ENCODE measurements at places on chromosomes 6 and 20.

DNA sequence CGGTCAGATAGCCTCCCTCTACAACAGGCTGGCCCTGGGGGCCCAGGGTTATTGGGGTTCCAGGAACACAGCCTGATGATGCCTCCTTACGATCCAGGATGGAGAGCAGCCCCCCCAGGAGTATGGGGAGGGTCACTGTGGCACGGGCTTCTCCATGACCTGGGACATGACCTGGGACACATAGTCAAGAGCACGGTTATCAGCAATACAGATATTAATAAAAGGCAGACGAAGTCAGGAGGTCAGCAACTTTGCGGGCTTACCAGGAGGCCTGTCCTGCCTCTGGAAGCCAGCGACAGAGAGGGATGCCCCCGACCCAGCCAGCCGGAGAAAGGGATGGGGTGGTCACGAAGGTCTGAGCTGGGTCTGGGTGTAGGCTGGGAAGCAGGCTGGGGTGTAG, 795 bp downstream of the MMP24OS start:
- no peak for DNase-seq

DNA sequence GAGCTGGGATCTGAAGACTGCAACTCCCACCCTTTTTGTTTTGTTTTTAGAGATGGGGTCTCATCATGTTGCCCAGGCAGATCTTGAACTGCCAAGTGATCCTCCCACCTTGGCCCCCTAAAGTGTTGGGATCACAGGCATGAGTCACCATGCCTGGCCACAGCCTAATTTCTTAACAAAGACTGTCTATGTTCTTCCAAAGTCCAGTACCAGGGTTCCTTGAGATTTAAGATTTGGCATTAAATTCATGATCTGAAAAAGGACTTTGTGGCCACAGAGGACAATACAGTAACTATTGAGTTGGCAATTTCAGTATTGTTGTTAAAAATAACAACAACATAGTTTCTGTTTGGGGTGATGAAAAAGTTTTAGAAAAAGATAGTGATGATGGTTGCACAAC, 28.7 kb upstream of the BEND3 start:
- no peak for DNase-seq

GRCh38 chr6:44315516-44315915, 2.4 kb upstream of the AARS2 start:
- DNase-seq, result no peak

DNA sequence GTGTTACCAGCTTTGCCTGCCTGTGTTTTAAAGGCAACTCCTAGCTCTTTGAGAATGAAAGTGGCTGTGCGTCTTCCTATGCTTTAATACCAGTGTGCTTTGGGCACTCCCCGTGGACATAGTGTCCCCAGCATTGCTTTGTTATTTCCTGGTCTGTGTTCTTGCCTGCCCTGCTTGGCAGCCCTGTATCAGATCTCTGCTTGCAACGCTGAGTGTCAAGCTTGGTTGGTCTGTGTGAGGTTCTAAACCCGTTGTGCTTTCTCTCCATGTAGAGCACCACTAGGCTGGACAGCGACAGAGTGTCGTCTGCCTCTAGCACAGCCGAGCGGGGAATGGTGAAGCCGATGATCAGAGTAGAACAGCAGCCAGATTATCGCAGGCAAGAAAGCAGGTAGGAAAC, 80.2 kb downstream of the AFDN start:
- no peak for DNase-seq

- DNase-seq, result no peak
These were observed 63.2 kb downstream of the ZNF217 start for GRCh38 chr20:53530440-53530839.

- no peak for DNase-seq
These were observed at the start of gene ARHGAP40 for GRCh38 chr20:38601216-38602184. Gene ARHGAP40 (plus strand): TSS chr20:38601809.

- peak; percentile 88 for DNase-seq
These were observed 41.1 kb upstream of the TMEM170B start for GRCh38 chr6:11496152-11497060.

GRCh38 chr6:138253731-138254130, 35.4 kb upstream of the PBOV1 start:
- DNase-seq, result no peak

DNA sequence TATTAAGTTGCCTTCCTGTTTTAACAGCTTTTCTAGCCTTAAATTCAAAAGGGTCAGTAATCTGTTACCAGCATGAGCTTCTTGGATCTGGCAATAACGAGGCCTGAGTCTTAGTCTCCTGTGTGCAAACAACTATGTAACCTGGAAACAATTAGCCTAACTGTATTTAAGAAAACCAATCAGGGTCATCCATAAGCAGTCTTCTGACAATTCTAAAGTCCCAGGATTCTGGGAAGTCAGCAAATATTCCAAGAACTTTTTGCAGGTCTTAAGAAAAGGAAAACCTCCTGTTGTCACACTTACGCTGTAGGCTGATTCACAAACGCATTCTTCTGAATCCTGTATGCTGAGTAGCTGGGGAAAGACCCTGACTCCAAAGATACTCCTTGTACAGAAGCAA, 90.4 kb downstream of the COL12A1 start:
- DNase-seq, result no peak

DNA sequence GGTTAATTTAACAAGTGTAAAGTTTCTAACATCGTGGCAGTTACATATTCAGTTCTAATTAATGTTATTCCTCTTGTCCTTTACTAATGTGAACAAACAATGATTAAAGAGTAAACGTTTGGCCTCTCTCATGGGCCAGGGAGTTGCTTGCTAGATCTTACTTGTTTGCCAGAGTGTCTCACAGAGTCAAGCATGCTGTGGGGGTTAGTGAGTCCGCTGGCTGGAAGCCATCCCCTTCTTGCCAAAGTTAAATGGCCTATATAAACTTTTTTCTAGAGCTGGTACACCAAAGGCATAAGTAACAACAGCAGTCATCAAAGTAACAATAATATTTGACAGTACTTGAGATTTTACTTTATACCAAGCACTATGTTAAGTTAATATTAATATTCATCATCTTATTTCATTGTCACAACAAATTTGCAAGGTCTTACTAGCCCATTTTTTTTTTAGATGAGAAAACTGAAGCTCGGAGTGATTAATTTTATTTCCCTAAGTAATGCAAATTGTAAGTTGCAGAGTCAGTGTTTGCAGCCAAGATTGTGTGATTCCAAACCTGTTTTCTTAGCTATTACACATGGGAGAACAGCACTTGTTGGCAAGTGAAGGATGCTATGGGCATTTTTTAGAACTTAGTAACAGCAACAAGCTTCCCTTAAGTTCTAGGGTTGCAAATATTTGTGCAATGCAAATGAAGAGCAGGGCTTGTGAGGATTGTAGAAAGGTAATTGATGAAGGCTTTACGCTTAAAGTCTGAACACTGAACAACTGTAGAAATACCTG, 224.5 kb downstream of the RFPL4B start:
- DNase-seq, result no peak

GRCh38 chr20:1535420-1536175, 21.9 kb downstream of the SIRPD start:
- no peak for DNase-seq

- DNase-seq, result no peak
These were observed 5.9 kb upstream of the CD109 start for GRCh38 chr6:73690056-73690455.

DNA sequence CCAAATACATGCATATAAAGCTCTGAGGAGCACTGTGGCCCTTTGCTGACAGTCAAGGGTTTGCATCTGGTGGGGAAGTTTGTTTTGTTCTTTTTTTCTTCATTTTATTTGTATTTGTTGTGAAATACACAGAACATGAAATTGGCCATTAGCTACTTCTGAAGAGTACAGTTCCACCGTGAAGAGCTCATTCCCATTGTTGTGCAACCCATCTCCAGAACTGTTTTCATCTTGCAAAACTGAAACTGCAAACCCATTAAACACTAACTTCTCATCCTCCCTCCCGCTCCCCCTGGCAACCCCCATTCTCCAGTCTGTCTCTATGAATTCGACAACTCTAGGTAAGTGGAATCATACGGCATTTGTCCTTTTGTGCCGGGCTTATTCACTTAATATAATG, 231.3 kb downstream of the TFAP2C start:
- no peak for DNase-seq

- DNase-seq, result no peak
These were observed 92.1 kb upstream of the SPTLC3 start for GRCh38 chr20:12916699-12917098.

DNA sequence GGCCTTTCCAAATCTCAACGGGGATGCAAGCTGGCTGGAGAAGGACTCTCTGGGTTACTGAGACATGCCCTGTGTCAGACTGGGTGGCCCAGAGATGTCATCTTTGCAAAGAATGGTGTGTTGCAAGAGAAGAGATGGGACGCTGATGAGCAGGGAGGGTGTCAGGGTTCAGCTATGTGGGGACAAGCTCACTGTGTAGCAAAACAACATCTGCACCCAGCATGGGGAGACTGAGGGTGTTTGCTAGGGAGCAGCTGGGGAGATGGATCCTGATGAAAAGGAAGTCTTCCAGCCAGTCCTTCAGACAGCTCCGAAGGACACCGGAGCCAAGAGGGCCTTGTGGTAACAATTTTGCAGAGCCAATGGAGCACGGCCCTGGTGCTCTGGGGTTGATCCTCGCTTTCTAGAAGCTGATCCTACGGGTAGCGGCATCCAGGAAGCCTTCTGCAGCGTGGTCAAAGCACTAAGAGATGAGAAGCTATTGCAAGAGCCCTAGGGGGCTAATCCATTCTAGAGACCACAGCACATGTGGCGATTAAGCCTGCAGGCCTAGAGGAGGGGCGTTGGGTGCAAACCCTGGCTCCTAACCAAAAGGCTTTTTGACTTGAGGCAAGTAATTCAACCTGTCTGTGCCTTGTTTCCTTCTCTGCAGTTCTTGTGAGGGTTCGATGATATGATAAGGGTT, 39.9 kb downstream of the EDN3 start:
- no peak for DNase-seq

- no peak for DNase-seq
These were observed 13.5 kb upstream of the BMP5 start for GRCh38 chr6:55888917-55889316.

DNA sequence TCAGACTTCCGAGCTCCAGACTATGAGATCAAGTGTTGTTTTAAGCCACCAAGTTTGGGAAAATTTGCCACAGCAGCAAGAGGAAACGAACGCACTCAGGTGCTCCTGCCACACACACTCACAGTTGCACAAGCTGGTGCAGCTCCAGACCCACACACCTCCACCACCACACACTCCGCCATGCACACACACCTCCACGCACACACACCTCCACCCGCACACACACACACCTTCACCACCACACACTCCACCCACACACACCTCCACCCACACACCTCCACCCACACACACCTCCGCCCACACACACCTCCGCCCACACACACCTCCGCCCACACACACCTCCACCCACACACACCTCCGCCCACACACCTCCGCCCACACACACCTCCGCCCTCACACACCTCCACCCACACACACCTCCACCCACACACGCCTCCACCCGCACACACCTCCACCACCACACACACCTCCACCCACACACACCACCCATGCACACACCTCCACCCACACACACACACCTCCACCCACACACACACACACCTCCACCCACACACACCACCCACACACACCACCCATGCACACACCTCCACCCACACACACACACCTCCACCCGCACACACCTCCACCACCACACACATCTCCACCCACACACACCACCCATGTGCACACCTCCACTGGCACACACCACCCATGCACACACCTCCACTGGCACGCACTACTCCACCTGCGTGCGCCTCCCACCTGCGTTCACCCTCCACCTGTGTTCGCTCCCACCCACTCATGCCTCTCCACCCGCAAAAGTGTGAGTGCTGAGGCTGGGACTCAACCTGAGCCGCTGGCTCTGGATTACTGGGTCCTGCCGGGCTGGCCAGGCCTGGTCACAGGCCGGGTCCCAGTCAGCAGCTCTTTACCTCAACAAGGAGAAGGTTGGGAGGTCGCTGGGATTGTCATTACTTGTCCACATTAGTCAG, 175.6 kb downstream of the BMP7 start:
- no peak for DNase-seq

DNA sequence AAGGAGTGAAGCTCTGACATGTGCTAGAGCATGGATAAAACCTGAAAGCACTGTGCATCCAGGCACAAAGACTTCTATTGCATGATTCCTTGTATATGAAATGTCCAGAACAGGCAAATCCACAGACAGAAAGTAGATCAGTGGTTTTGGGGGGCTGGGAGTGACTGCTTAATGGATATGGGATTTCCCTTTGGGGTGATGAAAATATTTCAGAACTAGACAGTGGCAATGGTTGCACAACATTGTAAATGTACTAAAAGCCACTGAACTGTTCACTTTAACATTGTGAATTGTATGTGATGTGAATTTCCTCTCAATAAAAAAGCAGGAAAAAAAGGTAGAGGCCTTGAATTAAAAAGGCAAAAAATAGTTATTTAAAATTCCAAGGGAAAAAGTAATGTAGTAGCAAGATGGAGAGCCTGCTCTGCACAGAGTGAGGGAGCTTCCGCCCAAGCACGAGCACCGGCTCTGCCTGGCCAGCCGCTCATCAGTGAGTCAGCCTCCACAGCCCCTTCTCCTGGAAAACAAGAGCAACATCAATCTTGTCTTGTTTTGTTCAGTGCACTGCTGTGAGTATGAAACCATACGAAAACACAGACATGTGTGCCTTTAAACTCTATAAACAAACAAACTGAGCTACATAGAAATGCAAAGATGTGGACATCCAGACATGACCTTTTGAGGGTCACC, 74.6 kb upstream of the THBS2 start:
- DNase-seq, result no peak

GRCh38 chr6:136334465-136334846, 44.8 kb upstream of the BCLAF1 start:
- no peak for DNase-seq

GRCh38 chr6:108838101-108838717, 10.0 kb upstream of the ARMC2 start:
- no peak for DNase-seq

GRCh38 chr6:128036808-128037570, 136.1 kb upstream of the THEMIS start:
- DNase-seq, result no peak

GRCh38 chr6:170553534-170554012, 466 bp upstream of the PSMB1 start:
- DNase-seq, result no peak

DNA sequence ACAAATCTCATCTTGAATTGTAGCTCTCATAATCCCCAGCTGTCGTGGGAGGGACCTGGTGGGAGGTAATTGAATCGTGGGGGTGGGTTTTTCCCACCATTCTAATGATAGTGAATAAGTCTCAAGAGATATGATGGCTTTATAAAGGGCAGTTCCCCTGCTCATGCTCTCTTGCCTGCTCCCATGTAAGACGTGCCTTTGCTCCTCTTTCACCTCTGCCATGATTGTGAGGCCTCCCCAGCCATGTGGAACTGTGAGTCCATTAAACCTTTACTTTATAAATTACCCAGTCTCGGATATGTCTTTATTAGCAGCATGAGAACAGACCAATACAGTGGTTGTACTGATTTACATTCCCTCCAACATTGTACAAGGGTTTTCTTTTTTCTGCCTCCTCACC, 69.7 kb downstream of the SUN5 start:
- no peak for DNase-seq

GRCh38 chr6:43376551-43376981, 7.1 kb upstream of the ZNF318 start:
- DNase-seq, result no peak

- peak; percentile 33 for DNase-seq
These were observed 1.7 kb downstream of the NUDT3 start for GRCh38 chr6:34390531-34391472.

- DNase-seq, result no peak
These were observed 516.7 kb downstream of the HDGFL1 start for GRCh38 chr6:23086100-23086499.
